ENCODE measurements at places on chromosomes 5 and 9. TPM values are rescaled to one million over a fixed set of nuclear protein-coding genes. Genes with fewer than 3 reads are reported as not detected.

- no peak for DNase-seq
Observed at GRCh38 chr9:112582371-112583262, 96.0 kb downstream of the KIAA1958 start.

DNA sequence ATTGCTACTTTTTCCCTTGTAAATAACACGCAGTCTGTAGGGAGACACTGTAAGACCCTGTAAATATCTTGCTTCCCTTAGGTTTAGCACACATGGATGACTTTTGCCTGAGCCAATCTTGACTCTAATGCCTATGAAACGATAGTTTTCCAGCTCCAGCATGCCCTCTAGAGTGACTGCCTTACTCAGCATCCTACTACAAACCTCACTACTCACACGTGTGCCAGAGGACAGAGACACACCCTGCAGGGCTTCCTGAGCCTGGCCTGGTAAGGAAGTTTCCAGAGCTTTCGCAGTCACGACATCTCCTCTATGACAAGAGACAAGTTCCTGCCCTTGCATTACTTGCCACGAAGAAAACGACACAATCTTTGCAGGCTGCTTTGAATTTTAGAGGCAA is 138.1 kb downstream of the ATPSCKMT start:
- no peak for DNase-seq

OR13D1 gene
- total RNA-seq: not detected

CAMK2A gene
- total RNA-seq: under 0.01 TPM

Data from hematopoietic multipotent progenitor cell (in vitro differentiated cells).